ENCODE measurements at places on chromosomes 6 and 20. TPM values are rescaled to one million over a fixed set of nuclear protein-coding genes. Genes with fewer than 3 reads are reported as not detected.

GRCh38 chr6:161281092-161281491, 7.2 kb upstream of the AGPAT4 start:
- no peak for DNase-seq

GRCh38 chr20:11912013-11912658, 5.6 kb upstream of the BTBD3 start:
- no peak for DNase-seq

The MMP24 gene
- total RNA-seq: not detected

The COL9A3 gene
- 0.93 TPM for total RNA-seq

The NDRG3 gene
- total RNA-seq: 29.5 TPM

All from T-cell (primary cell).